ENCODE measurements at places on chromosomes 12 and 14. TPM values are rescaled to one million over a fixed set of nuclear protein-coding genes. Genes with fewer than 3 reads are reported as not detected.

DNA sequence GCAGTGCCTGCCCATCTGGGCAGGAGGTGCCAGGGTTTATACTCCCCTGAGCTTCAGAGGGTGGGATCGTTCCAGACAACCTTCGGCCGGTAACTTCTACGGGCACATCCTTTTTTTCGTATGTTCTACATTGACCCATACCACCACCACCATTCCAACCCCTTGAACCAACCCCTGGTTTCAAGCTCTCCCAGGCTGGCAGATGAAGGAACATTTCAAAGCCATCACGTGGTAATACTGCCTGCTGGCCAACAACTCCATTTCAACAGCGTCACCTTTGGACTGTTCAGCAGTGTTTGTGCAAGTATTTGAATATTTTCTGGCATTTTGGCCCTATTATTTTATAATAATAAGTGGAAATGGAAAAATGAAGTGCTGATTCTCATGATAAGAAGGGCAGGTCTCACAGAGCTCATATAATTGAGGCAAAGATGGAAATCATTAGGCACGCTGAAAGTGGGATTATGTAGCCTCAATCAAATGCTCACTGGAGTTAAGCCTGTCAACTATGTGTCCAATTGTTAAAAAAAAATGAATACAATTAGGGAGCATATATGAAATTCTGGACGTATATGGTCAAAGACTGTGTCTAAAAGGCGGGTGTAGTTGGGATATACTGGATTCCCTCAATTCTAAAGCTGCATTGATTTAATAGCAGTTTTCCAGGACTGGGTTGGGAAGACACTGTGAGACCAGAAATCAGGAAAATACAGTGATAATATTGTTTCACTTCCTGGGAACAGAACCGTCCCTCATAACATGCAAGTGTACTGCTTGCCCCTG, 162.1 kb downstream of the ZFP36L1 start:
- H3K4me3 ChIP-seq, result no peak overlapping the region
- H3K27me3 ChIP-seq, result no peaks in the 10 kb centered on the region
- no peaks in the 10 kb centered on the region for H3K36me3 ChIP-seq
- H3K4me1 ChIP-seq, result peaks cover 18% of the 10 kb centered on the region
- no peak for DNase-seq
- no peak overlapping the region for H3K27ac ChIP-seq

GRCh38 chr12:29783773-29784666, at the start of gene TMTC1:
TSS of gene TMTC1 (minus strand) at chr12:29783942. CDS start at chr12:29783751, 191 bp downstream.
- H3K4me1 ChIP-seq, result peaks cover 14% of the 10 kb centered on the region
- H3K36me3 ChIP-seq, result no peaks in the 10 kb centered on the region
- peak; percentile 7 for DNase-seq
- peaks cover 30% of the 10 kb centered on the region for H3K27me3 ChIP-seq

- H3K4me3 ChIP-seq, result no peak overlapping the region
- no peaks in the 10 kb centered on the region for H3K36me3 ChIP-seq
- no peaks in the 10 kb centered on the region for H3K27me3 ChIP-seq
- no peaks in the 10 kb centered on the region for H3K4me1 ChIP-seq
Observed at GRCh38 chr12:129310346-129310745, 457.1 kb downstream of the GLT1D1 start.

AP4S1 gene
- total RNA-seq, result 5.9 TPM

DNA sequence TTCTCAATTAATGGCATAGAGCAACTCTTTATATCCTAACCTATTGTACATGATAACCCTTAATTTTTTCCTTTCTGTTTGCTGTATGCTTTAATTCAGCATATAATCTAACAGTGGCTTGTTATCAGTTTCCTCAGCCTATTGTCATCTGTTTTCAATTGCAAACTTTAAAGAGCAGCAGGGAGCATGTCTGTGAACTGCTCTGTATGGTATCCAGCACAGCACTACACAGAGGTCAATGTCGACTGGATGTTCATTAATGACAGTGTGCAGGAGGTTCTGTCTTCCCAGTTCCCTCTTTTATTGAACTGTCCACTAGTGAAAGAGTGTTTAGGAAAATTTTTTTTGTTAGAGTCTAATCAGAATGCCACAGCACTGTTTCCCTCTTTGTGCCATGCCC, 609.1 kb downstream of the SOX5 start:
- no peak overlapping the region for H3K27ac ChIP-seq
- no peak overlapping the region for H3K4me3 ChIP-seq
- no peaks in the 10 kb centered on the region for H3K36me3 ChIP-seq

GUCY2C gene
- total RNA-seq, result not detected

- no peak overlapping the region for H3K4me3 ChIP-seq
- peaks cover 1% of the 10 kb centered on the region for H3K36me3 ChIP-seq
- no peaks in the 10 kb centered on the region for H3K4me1 ChIP-seq
- DNase-seq, result no peak
Observed at GRCh38 chr14:38047195-38047902, 160.4 kb upstream of the SSTR1 start.

GPRC5A gene
- 0.14 TPM for total RNA-seq

PTPN6 gene
- 483 TPM for total RNA-seq

DNA sequence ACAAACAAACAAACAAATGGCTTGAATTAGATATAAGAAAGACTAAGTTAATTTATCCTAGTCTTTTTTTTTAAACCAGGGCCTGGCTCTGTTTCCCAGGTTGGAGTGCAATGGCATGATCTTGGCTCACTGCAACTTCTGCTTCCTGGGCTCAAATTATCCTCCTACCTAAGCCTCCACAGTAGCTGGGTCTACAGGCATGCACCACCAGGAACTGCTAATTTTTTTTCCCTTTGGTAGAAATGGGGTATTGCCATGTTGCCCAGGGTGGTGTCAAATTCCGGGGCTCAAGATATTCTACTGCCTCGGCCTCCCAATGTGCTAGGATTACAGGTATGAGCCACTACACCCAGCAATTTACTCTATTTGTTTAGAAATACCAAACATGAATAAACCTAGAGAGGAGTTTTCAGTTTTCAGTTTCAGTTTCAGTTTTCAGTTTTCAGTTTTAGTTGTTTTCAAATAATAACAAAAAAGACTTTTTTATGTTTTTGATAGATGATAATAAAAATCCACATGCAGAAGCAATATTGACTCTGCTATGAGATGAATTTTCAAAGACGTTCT, 817.0 kb downstream of the FLRT2 start:
- H3K27ac ChIP-seq, result no peak overlapping the region
- peaks cover 5% of the 10 kb centered on the region for H3K4me1 ChIP-seq
- no peak for DNase-seq

GRCh38 chr12:122067966-122068365, 10.6 kb upstream of the MLXIP start:
- peak overlapping the region; percentile 39 for H3K4me3 ChIP-seq
- peaks cover 14% of the 10 kb centered on the region for H3K4me1 ChIP-seq
- no peaks in the 10 kb centered on the region for H3K36me3 ChIP-seq
- peak; percentile 59 for DNase-seq

Data from activated CD4-positive, alpha-beta T cell treated with anti-CD3 and anti-CD28 coated beads for 36 hours (primary cell).